ENCODE measurements at places on chromosomes 6 and 20.
A peak's percentile ranks its signal among the peaks of the same experiment; 100 is the strongest.

GRCh38 chr20:41382791-41383305, 16.2 kb upstream of the EMILIN3 start:
- no peak for DNase-seq

DNA sequence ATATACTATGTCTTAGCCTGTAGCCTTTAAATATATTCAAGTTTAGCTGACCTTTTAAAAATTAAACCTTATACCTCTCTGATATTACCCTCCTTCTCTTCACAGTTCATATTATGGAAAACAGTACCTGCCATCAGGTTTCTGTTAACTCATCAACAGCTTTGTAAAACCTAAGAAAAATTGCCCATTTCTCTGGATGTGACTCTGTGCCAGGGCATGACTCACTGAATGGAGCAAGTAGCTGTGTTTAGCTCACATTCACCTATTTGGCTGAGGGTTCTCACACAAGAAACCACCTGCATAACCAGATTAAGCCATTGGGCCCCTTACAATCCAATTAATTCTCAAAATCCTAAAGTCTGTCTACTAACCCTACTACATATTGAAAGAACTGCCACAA, 678.8 kb upstream of the MARCKS start:
- no peak for DNase-seq

DNA sequence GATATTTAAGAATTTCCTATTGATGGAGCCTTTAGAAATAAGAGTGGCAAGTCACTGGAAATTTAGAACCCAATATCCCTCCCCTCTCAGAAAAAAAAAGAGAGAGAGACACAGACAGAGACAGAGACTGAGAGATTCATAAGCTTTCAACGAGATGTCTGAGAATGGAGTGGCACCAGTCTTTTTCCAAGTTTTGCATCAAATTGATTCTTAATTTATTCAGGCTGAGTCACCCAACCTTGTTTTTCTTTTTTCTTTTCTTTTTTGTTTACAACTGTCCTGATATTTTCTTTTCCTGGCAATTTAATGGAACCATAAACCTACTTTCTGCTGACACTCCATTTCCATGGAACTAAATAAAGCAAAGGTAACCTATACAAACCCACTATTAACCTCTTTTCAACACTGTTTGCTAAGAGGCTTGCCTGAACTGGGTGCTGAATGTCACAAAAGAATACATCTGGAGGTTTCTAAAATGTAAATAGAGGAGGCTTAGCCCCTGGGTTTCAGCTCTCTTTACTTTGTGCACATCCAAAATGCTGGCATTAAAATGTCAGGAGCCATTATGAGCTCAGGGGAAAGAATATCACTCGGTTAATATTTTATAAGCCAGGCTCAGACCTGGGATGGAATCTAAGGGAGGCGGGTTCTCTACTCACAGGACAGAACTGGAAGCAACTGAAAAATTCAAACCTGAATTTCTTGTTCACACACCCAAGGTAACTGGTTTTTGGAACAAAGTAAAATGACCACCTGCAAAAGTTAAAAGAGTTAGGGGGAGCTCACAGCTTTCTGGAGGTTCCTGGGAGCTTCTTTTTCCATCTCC, 100.8 kb downstream of the BFSP1 start:
- no peak for DNase-seq

- peak; percentile 60 for DNase-seq
Observed at GRCh38 chr20:48826883-48827771, 672 bp downstream of the PREX1 start.

DNA sequence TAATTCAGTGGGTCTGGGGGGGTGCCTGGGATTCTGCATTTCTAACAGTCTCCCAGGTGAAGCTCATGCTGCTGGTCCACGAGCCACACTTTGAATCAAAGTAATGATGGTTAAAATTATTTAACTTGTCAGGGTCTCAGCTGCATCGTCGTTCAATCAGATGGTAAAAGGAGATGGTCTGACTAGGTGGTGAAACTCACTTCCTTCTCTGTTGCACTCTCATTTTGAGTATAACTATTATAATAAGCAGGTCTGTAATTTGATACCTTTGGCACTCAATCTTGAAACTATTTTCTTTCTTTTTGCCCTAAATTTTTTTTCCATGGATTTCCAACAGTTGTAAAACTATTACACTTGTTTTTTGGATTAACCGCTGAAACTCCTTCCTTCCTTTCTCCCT, 292.5 kb downstream of the FARS2 start:
- DNase-seq = peak; percentile 38

All from T-helper 2 cell (primary cell).